ENCODE measurements at places on chromosomes 6 and 20.

- DNase-seq = no peak
Measured at GRCh38 chr6:131998255-131998982, 47.2 kb upstream of the CCN2 start.

GRCh38 chr6:63839485-63839884 is 203.9 kb downstream of the PHF3 start:
- no peak for DNase-seq

GRCh38 chr6:163659803-163660202 is 245.3 kb downstream of the QKI start:
- no peak for DNase-seq

GRCh38 chr6:24006254-24006653 is 119.8 kb upstream of the NRSN1 start:
- DNase-seq = no peak

- no peak for DNase-seq
Measured at GRCh38 chr6:51644426-51644825, 443.0 kb downstream of the PKHD1 start.

DNA sequence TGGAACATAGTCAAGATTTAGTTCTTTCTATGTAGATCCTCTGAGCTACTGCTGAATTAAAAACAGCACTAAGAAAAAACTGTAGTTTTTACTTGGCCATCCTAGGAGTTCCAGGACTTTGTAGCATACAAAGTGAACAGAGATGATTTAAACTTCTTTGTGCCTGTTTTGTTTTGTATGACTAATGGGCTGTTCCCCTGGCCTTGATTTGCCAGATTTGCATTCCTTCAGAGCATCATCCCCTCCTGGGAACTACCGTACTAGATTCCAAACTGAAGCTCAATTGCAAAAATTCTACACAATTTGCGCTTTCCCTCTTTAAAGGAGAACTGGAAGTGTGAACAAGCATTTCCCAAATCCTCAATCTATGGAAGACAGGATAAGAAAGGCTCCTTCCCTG is 23.1 kb downstream of the ACOT13 start:
- no peak for DNase-seq

DNA sequence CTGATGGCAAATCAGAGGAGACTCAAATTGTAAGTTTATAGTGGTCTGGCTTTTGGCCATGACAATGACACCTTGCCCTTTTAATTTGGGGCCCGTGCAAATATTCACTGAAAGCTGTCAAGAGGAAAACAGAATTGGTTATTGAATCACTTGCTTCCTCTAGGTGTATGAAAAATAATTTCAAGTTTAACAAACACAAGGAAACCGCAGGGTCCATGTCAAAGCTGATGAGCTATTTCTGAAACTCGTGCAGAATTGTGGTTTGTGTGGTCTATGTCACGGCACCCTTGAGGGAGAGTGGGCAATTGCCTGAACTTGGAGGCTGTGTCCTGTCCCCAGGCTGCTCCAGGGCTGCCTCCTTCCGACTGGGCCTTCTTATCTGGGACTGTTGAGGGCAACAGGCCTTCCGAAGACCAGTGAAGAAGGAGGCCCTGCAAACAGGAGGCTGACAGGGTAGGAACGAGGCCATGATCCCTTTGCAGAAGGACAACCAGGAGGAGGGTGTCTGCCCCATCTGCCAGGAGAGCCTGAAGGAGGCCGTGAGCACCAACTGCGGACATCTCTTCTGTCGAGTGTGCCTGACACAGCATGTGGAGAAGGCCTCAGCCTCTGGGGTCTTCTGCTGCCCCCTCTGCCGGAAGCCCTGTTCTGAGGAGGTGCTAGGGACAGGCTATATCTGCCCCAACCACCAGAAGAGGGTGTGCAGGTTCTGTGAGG is 788 bp downstream of the TRIM40 start:
- DNase-seq = no peak

DNA sequence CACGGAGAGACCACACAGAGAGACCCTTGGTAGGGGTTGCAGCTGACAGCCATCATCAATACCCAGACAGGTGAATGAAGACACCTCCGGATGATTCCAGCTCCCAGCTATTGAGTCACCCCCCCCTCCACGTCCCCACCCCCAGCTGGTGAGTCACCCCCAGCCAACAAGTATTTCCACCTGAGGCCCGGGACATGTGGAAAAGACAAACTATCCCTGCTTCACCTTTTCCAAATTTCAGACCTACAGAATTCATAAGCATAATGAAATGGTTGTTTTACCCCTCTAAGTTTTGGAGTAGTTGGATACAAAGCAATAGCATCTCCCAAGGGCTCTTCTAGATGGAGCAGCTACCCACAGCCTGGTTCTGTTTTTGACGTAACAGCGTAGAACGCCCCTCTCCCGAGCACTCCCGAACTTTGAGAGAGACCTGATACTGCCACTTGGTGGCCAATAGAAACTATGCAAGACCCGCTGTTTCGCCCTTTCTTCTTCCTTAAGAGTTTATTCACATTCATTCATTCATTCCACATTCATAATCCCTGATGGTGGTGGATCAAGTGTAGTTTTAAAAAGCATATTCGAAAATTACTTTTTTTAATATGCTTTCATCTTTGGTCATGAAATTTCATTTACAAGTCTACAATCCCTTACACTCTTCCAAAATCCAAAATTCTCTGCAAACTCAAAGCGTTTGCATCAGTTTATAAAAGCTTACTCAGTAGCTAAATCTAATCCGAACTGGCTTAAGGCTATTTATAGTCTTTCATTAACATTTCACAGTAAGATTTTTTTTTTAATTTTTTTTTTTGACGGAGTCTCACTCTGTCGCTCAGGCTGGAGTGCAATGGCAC is 15.1 kb upstream of the PPP1R16B start:
- DNase-seq = no peak

DNA sequence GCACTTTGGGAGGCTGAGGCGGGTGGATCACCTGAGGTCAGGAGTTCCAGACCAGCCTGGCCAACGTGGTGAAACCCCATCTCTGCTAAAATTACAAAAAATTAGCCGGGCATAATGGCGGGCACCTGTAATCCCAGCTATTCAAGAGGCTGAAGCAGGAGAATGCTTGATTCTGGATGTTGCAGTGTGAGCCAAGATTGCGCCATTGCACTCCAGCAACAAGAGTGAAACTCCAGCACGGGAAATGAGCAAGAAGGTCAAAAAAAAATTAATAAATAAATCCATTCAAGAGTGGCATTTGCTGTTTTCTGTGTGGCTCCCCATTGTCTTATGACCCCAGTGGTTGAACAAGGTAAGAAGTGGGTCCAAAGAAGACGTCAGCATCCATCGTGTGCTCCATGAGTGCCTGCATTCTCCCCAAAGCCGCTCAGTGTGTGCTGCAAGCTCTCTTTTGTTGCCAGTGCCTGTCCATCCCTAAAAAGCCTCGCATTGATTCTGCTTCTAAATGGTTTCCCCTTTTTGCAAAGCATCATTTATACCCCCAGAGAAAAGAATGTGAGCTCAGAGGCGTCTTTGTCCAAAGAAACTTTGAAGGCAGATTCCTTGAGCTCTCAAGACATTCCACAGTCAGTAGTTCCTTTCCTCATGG is 38.8 kb upstream of the MAP3K4 start:
- no peak for DNase-seq

DNA sequence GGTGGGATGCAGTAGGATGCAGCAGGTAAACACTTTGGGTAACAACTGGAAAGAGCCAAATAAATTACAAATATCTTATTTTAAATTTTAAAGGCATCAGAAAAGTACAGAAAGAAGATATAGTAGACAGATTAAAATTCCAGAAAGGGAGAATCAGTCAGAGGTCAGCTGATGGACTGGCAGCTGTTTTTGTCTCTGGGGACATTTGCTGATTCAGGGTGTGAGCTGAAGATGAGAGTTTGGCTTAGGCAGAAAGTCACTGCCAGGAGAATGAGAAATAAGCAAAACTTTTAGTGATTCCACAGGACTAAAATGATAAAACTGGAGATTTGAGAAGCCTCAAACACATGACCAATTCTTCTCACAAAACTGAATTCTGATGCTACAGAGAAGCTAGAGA is 39.5 kb downstream of the AHI1 start:
- no peak for DNase-seq

GRCh38 chr20:3751675-3752385 is 15.7 kb downstream of the ADISSP start:
- DNase-seq = no peak
